ENCODE measurements at places on chromosomes 13 and 19.

- no peak for DNase-seq
Observed at GRCh38 chr13:42752731-42753130, 28.7 kb upstream of the FAM216B start.

DNA sequence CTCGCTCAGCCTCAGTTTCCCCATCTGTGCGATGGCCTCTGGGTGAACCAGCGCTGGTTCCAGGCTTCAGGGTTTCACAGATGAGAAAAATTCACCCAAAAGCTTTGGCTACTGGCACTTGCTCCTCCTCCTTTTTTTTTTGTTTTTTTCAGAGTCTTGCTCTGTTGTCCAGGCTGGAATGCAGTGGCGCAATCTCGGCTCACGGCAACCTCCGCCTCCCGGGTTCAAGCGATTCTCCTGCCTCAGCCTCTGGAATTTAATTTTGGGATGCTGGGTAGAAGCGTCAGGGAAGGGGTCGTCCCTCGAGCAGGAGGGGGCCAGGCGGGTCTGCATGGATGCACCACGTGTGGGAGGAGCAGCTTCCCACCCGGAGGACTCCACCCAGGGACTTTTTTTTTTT lies 7.0 kb downstream of the PRSS57 start:
- DNase-seq: no peak

DNA sequence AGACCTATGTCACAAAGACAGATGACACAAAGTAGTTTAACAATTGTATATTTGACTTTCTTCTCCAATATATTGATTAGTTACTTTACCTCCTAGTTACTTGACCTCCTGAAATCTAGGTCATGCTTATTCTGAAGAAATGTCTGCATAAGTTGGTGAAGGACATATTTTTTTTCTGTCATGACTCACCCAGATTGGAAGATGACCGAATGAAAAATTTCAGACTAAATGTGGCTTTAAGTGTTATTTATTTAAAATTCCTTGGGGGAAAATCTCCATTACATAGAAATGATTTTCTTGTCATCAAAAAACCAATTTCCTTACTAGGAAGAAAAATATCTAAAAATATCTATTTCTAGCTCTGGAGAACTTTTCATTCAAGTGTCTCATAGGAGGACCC lies 217.1 kb downstream of the POSTN start:
- DNase-seq: no peak

GRCh38 chr19:42005504-42005903 lies 11.5 kb upstream of the ATP1A3 start:
- DNase-seq: no peak

- no peak for DNase-seq
Observed at GRCh38 chr13:114259374-114259773, 22.0 kb upstream of the UPF3A start.

DNA sequence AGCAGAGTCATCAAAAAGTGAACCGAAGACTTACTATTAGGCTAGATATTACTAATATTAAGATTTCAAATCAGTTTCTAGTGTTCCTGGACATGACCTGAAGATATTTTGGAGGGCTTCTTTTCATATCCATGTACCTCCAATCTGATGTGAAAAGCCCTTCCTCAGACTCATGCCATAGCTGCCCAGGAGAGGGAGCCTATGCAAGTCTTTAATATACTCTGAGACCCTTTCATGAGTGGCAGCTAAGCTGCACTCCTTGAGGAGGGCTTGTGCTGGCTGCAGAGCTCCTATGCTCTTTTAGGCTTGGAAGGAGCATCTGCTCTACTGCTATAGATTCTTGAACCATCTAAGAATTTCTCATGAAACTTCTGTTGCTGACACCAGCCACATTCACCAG lies 715.3 kb downstream of the OLFM4 start:
- DNase-seq: no peak

GRCh38 chr13:41813426-41813825 lies 147.5 kb downstream of the VWA8 start:
- no peak for DNase-seq

DNA sequence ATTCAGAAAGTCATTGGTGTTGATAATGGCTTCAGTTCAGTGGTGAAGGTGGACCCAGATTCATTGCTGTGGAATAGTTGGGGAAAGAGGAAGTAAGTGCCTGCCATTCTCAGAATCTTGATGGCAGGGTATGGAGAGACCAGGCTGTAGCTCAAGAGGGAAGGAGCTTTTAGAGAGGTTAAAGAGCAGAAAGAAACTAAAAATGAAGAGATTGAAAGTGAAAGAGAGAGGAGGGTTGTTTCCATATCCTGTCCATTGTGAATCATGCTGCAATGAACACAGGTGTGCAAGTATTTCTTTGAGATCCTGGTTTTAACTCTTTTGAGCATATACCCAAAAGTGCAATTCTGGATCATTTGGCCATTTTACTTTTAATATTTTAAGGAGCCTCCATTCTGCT lies 12.5 kb downstream of the GJB6 start:
- no peak for DNase-seq

GRCh38 chr19:47661611-47662010 lies 51.6 kb upstream of the EHD2 start:
- no peak for DNase-seq

GRCh38 chr19:16601378-16602052 lies 26.5 kb downstream of the MED26 start:
- no peak for DNase-seq

DNA sequence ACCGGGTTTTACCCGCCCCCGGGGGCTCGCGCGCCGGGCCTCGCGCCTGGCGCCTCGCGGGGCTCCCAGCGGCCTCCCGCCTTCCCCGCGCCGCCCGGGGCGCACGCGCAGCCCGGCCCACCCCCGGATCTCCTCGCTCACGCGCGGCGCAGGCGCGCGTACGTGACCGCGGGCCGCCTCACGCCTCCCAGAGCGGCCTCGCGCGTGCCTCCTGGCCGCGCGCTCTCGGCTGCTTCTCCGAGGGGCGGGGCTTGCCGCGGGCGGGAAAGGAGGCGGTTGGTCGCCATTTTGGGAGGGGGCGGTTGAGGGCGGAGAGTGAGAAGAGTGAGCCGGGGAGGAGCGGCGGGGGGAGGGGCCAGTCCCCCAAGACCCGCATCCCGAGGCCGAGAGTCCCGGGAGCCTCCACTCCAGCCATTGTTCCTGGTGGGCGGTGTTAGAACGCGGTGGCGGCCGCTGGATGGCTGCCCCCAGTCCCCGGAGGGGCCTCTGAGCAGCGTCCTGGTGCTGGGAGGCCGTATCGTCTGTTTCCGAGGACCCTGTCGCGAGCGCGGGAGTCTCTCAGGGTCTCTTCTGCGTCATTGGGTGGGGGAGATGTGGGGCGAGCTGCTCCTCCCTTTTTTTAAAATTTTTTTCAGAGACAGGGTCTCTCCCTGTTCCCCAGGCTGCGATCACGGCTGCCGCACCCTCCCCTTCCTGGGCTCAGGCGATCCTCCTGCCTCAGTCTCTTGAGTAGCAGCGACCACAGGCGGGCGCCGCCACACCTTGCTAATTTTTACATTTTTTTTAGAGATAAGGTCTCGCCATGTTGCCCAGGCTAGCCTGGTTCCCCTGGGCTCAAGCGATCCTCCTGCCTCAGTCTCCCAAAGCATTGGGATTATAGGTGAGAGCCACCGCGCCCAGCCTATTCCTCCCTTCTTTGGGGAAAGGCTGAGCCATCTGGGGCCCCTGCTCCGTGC lies at the start of gene ZNF541:
TSS of gene ZNF541 (minus strand) at position 78 of the 956 bp plus-strand sequence. CDS start 17,292 bp downstream, outside the sequence.
- peak; percentile 82 for DNase-seq

DNA sequence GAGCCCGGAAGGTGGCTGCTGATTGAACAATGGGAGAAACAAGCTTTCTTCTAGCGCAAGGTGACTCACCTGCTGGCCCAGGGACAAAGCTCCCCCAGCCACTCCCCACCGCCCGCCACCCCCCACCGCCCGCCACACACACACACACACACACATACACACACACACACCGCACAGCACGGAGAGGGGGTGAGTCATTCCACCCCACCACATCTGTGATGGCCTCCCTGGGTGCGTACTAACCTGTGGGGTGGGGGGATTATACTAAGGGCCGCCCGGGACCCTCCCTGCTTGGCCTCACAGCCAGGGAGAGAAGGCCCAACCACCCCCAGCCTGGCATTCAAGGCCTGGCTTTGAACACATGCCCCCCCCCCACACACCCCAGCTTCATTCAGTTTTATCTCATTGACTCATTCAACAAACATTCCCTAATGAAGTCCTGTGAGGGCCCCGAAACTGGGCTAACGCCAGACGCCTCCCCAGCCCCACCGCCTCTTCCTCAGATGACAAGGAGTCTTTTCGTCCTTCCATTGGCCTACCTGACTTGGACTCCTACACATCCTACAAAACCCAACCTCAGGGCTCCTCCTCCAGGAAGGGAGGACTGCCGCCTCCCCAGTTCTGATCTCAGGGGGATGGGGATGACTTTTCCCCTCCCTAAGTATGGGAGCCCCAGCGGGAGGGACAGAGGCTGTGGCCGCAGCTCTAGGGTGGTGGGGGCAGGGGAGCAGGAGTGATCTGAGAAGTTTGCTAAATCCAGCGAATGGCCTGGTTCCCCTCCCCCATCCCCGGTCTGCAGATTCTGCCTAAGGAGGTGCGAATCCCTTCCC lies 5.8 kb upstream of the ONECUT3 start:
- DNase-seq: no peak

GRCh38 chr13:71644579-71644978 lies 222.4 kb downstream of the DACH1 start:
- no peak for DNase-seq

DNA sequence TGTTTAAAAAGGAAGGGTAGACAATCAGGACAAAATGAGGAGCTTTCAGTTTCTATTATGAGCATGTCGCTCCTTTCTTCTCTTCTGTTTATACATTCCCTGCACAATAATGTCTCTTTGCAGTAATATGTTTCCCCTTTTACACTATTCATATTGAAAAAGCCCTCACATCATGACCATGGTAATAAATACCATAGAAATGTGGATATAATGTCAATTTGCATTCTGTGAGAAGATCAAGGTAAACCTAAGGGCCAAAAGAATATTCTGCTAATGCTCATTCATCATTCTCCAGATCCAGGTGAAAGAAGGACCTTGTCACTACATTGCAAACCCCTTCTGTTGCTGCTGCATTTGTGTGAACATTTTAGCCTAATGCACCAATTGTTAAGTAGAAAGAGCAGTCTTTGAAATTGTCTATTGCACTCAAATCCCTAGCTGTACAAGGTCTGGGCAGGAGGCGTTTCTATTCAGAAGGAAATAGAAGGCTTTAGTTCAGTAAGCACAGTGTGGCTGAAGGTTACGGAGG lies 117.6 kb upstream of the SOX21 start:
- DNase-seq: no peak

DNA sequence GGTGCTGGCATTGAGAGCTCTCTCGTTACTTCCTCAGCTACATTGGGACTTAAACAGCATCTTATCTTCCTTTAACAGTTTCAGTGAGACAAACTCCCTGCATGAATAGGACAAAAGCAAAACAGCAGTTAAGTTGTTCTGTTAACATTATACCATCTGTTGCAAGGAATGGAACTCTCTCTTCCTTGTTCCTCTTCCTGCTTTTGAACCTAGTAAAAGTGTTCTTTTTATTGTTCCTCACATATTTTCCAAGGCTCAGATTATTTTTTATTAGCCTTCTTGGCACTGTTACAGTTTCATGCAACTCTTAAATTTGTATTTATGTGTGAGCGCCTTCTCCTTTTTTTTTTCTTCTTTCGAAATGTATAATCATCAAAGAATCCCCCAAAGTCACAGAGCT lies 202.6 kb upstream of the UFM1 start:
- DNase-seq: no peak

DNA sequence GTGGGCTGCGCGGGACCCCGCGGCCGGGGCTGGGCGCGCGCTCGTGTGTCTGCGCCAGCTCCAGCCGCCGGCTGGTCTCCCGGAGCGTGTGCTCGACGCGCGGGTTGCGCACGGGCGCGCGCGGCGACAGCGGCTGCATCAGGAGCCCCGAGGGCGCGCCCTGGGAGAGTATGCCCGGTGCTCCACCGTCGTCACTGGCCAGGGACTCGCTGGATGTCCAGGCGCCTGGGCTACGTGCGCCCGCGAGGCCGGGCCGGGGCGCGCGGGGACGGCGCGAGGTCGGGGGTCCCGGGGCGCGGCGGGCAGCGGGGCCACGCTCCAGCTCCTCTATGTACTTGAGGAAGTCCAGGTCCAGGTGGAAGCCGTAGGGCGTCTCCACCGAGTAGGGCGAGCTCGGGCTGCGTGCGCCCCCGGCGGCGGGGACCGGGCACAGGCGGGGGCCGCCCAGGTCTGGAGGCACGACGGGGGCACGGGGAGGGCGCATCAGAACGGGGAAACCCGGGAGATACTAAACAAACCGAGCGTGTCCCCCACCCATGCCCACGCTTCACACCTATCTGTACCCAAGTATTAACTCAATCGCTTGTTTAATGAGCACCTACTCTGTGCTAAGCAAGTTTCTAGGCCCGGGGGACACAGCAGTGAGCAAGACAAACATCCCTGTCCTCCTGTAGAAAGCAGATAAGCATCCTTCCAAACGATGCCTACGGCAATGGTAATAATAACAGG lies 7.6 kb downstream of the KANK3 start:
- no peak for DNase-seq

DNA sequence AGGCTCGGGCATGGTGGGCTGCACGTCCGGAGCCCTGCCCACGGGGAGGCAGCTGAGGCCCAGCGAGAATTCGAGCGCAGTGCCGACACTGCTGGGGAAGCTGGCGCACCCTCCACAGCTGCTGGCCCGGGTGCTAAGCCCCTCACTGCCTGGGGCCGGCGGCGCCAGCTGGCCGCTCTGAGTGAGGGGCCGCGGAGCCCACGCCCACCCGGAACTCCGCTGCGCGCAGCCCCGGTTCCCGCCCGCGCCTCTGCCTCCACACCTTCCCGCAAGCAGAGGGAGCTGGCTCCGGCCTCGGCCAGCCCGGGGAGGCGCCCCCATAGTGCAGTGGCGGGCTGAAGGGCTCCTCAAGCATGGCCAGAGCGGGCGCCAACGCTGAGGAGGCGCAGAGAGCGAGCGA lies 2080.4 kb downstream of the PCDH9 start:
- no peak for DNase-seq

GRCh38 chr13:43684963-43685725 lies 101.6 kb downstream of the ENOX1 start:
- DNase-seq: no peak

GRCh38 chr13:67283637-67284036 lies 53.5 kb upstream of the PCDH9 start:
- no peak for DNase-seq

DNA sequence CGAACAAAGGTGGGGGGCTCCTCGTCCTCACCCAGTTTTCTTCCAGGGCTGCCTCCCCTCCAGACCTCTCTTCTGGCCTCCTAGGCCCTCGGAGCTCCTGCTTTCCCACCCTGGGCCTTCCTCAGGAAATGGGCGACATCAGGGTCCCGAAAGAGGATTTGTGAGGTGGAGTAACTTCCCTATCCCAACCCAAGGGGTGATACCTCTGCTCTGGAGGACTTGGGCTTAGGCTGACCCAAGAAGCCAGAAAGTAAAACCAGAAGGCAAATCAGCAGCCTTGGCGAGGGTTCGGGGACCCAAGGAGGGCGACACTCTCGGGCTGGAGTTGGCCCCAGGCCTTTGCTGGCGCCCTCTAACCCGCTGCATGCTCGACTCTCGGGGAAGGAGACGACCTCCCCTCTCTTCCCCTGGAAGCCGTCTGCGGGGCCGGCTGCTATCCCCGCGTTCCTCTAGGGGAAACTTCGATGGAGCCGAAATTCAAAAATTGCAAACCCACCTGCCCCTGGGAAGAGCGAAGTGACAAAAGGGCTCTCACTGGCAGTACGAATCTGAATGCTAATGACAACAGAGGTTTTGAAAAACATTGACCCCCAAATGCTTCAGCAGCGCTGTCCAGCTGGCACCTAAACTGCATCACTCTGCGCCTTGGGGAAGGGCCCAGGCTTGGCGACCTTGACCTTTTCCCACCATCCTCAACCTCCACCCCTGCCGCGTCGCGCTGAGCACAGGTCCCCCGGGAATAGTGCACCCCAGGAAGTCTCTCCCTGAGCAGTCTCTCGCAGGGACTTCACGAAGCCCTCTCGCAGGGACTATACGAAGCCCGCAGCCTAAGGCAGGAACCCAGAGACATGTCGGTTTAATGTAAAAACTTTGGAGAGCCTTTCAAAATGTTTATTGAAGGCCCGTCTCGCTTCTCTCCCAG lies 2.4 kb downstream of the PDX1 start:
- no peak for DNase-seq

Measured in stimulated activated naive CD4-positive, alpha-beta T cell (primary cell).